ENCODE measurements at places on chromosomes 7 and 10.

DNA sequence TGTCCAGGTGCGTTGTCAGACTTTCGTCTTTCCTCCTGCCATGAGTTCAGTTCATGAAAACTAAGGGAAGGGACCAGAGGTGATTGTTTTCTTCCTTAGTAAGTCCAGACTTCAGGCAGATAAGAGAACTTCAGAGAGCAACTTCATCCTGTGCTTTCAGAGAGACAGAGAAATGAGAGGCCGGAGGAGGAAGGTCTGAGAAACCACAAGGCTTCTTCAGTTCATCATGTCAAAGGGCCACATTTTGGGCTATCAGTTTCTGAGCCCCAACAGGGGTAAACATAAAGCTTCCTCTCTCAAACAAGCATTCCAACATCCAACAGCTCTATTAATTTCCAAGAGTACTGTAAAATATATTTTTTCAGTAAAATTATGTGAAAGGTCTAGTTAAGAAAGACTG, 668.4 kb upstream of the NRP1 start:
- no peak for DNase-seq

DNA sequence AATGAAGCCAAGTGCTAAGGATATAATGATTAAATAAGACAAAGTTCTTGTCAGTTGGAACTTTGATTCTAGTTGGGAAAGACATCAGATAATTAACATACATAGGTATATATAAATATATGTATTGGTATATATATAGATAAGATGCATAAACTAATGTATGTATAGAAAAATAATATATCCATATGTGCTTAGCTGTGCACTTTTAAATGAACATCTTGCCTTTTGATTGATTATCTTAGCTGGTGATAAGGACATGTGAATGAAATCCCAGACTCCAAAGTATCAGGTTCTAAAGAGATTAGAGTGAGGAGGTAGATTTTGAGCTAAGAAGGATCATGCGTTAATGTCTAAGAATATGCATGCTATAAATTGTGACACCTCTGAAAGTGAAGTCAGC, 357.6 kb downstream of the GFRA1 start:
- DNase-seq: no peak

DNA sequence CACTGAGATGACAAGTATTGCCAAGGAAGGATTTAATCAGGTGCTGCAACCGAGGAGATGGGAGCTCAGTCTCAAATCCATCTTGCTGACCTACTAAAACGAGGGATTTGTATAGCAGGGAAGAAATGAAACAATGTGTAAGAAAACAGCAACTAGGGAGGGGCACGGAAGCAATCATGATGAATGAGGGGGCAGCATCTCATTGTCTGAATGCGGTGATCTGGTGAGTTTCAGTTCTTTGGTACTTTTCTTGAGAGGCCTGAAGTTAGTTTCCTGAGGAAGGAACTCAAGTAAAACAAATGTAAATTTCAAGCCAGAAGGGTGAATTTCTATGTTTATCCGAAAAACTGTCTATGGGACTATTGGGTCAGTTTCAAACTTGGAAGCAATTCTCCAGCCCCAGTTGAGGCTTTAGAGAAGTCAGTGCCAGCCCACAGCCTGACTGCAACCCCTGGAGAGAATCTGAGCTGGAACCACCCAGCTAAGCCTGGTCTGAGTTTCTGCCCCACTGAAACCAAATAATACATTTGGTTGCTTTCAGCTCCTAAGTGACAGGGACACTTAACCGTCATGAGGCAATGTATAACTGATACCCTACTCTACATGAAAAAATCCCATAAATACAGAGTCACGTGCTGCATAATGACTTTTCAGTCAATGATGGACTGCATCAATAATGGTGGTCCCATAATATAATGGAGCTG, 45.8 kb upstream of the TNS3 start:
- no peak for DNase-seq

DNA sequence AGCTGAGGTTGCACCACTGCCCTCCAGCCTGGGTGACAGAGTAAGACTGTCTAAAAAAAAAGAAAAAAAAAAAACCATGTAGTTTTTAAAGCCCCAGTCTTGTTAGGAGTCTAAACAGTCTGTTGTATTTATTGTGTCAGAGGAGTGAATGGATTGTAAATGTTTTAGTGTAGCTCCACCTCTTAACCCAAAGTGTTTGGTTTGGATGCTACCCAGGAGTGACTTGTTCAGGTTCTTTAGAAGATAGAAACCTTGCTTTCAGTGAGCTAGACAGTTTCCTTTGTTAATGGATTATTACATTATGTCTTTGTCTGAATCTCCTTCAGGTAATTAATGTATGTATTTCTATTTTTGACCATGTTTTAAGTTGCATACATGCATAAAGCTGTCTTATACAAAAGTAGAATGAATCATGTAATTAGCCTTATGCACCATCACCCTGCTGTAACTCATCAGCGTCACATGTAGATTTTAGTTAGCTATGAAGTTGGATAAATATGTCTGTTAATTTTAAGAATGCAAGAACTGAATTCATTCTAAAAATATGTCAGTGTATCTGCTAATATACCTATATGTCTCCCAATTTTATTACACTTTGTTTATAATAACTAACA, 97.7 kb downstream of the TAF3 start:
- no peak for DNase-seq

All from GOT3 (cell line).